Epithelial cell of proximal tubule (primary cell): ENCODE measurements at places on chromosomes 3 and 15. TPM values are rescaled to one million over a fixed set of nuclear protein-coding genes. Genes with fewer than 3 reads are reported as not detected.

ARGFX gene
- not detected in 2 replicates for total RNA-seq

TMEM108 gene
- total RNA-seq = 1.4 and 1.7 TPM in 2 replicates

LRRC3B gene
- not detected in 2 replicates for total RNA-seq

CATSPER2 gene
- total RNA-seq = 0.07 and 0.17 TPM in 2 replicates

FBLN2 gene
- total RNA-seq = 0.94 and 1.1 TPM in 2 replicates

C2CD4A gene
- 0.07 and 0.35 TPM in 2 replicates for total RNA-seq

ALDH1A2 gene
- total RNA-seq = 18.7 and 72.1 TPM in 2 replicates

SPRED1 gene
- 12.3 and 14.2 TPM in 2 replicates for total RNA-seq

BSN gene
- under 0.01 and 0.46 TPM in 2 replicates for total RNA-seq

GRM2 gene
- total RNA-seq = not detected in 2 replicates

TTC14 gene
- total RNA-seq = 12.0 and 18.7 TPM in 2 replicates

AGTR1 gene
- 0.12 and 0.14 TPM in 2 replicates for total RNA-seq

RTP3 gene
- total RNA-seq = not detected in 2 replicates

KBTBD13 gene
- not detected in 2 replicates for total RNA-seq

CKMT1A gene
- total RNA-seq = 4.0 and 8.1 TPM in 2 replicates

FBXO40 gene
- not detected in 2 replicates for total RNA-seq

KNSTRN gene
- total RNA-seq = 54.7 and 107 TPM in 2 replicates

SLC38A3 gene
- total RNA-seq = not detected in 2 replicates

PLA2G4D gene
- not detected in 2 replicates for total RNA-seq

CLSTN2 gene
- total RNA-seq = 3.0 and 9.7 TPM in 2 replicates

LARP6 gene
- total RNA-seq = 28.8 and 34.8 TPM in 2 replicates

MESP1 gene
- total RNA-seq = 1.9 and 2.7 TPM in 2 replicates

ZNF660 gene
- total RNA-seq = 1.7 and 2.5 TPM in 2 replicates

SPPL2A gene
- total RNA-seq = 87.0 and 95.9 TPM in 2 replicates

SLC24A5 gene
- not detected in 2 replicates for total RNA-seq

GPR27 gene
- total RNA-seq = 1.2 and 3.9 TPM in 2 replicates

KLHL40 gene
- not detected in 2 replicates for total RNA-seq

EIF4A2 gene
- 192 and 366 TPM in 2 replicates for total RNA-seq

CIDEC gene
- not detected in 2 replicates for total RNA-seq

GMPS gene
- total RNA-seq = 59.0 and 81.5 TPM in 2 replicates

DCUN1D1 gene
- 11.3 and 17.1 TPM in 2 replicates for total RNA-seq

IL17RD gene
- 13.2 and 28.2 TPM in 2 replicates for total RNA-seq

AADAC gene
- total RNA-seq = 0.29 TPM in 1 of 2 replicates, not detected in the other

NMNAT3 gene
- total RNA-seq = 1.6 and 2.5 TPM in 2 replicates

CTXN2 gene
- not detected in 2 replicates for total RNA-seq

IMPG2 gene
- total RNA-seq = under 0.01 TPM in 2 replicates

CHST13 gene
- 0.29 TPM in 2 replicates for total RNA-seq

ACTRT3 gene
- total RNA-seq = 2.6 and 3.8 TPM in 2 replicates

LSMEM2 gene
- not detected in 2 replicates for total RNA-seq

TAMM41 gene
- 12.9 and 13.5 TPM in 2 replicates for total RNA-seq

CCDC9B gene
- 4.6 and 10.7 TPM in 2 replicates for total RNA-seq

SHC4 gene
- 2.2 and 9.3 TPM in 2 replicates for total RNA-seq

DPP8 gene
- 17.2 and 25.7 TPM in 2 replicates for total RNA-seq

PLA1A gene
- 0.14 and 0.52 TPM in 2 replicates for total RNA-seq

MKRN2OS gene
- 0.23 and 0.65 TPM in 2 replicates for total RNA-seq

MAP3K13 gene
- total RNA-seq = 14.5 and 20.0 TPM in 2 replicates

MESP2 gene
- total RNA-seq = 1.1 and 2.5 TPM in 2 replicates
